Skin of body (tissue), 3 donors: ENCODE measurements at places on chromosomes 4 and X.
A peak's percentile ranks its signal among the peaks of the same experiment; 100 is the strongest.

DNA sequence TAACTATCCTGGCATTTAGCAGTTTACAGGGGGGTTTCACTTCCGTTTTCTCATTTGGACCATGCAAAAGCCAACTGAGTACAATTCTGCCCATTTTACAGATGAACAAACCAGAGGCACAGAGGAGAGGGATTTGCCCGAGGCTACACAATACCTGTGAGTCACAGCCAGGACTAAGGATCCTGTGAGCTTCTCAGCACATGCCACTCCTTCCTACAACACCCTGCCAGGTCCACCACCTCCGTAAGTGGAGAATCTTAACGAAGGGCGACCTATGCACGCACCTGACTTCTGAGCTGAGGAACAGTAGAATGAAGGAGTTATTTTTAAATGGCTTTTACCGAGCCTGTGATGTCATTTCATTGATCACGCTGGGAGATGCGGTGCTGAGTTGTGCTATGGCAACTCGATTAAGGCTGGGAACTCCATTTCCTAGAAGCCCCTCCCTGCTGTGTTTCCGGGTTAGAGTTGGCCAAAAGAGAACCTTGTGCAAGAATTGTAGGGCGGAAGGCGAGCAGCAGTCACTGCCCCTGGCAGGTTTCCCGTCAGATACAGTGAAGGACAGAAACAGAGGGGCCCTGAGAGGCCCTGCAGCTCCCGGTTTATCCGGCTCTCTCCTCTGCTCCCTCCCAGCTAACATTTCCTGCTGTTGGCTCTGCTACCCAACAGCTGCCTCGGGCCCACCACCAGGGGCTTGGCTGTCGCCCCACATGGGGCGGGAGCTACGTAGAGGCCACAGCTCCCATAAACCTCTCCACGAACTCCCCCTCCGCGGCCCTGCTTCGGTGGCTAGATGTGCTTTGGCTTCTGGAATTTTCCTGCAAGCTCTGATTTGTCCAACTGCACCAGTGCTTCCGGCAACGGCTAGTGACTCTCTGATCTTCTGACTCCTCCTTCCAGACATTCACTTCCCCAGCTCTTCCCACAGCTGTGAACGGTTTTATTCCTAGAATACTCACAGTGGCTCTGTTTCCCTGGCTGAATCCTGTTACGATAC lies 75.1 kb upstream of the USP9X start:
- DNase-seq = peak; percentile 95

DNA sequence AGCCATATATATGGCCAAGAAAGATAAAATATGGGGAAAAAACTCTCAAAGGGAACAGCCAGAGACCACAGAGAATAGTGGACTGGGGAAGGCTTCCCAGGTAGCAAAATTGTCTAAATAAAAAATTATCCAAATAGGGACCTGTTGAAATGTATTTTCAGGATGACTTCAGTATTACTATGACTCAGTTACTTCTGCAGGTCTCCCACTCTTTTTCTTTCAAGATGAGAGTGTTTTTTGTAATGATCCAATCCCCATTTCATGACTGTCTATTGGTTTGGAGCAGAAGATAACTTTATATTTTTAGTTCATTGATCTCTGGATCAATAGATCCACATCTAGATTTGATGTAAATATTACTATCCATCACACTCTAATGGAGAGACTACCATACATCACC lies 372.1 kb upstream of the EMCN start:
- DNase-seq = no peak

DNA sequence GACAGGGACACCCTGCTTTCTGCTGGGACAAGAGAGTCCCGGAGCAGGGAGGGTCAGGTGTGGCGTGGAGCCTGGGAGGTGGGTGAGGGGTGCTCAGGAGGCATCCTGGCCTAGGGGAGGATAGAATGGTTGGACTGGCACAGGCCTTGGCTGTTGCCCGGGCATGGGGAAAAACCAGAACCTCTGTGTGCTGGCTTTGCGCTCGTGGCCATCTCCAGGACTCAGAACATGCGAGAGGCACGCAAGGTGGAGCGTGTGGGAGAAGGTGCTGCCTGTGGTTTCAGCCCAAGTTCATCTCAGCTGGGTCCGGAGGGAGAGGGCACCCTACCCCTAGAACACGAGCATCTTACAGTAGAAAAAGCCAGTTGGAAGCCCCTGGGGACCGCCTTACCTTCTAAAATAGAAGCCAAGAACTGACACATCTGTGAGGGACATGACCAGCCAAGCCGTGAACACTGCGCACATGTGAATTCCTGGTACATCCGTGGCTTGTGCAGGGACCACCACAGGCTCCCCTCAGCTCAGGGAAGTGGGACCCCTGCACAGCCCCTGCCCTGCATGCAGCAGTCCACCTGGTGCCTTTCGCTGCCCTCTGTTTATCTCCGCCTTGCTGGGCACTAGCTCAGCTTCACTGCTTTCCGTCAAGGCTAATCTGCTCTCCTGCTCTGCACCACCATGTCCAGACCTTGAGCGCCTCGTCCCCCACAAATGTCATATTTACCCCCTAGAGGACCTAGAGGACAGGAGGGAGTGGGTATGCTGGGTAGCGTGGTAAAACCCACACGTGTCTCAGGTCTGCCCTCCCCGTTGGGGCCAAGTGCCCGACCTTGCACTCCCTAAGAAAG lies 13.5 kb downstream of the MSANTD1 start:
- no peak for DNase-seq

GRCh38 chrX:2342281-2342688 lies 158.5 kb downstream of the DHRSX start:
- DNase-seq = no peak

DNA sequence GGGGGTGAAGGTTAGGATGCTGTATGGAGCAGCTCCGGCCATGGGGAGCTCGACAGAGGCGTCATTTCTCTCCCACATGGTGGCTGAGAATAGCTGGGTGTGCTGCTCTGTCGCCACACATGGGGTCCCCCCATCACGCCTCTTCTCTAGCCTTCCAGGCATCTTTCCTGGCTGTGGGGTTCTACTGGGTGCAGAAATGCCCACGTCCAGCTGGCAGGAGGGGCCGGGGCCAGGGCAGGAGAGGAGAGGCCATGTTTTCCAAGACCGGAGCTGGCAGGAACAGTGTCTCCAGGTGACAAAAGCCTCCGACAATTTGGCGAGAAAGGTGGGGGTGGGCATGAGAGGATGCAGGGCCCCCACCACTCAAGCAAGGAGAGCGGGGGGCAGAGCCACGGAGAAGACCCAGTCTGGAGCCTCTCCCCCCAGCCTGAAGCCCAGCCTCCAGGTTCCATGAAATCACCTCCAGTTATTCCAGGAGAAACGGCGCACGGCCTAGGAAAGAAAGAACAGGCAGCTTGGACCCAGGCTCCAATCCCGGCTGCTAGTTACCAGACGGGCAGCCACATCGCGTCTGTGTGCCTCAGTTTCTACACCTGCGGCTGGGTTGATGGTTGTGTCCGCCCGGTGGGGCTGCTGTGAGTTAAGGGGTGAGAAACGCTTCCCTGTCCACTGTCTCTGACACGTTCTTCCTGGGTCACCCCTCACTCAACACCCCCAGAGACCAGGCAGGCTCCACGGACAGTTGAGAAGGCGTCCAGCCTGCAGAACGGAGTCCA lies 27.4 kb upstream of the SPON2 start:
- no peak for DNase-seq

- DNase-seq = no peak
Measured at GRCh38 chrX:118464501-118464900, 31.1 kb upstream of the DOCK11 start.

DNA sequence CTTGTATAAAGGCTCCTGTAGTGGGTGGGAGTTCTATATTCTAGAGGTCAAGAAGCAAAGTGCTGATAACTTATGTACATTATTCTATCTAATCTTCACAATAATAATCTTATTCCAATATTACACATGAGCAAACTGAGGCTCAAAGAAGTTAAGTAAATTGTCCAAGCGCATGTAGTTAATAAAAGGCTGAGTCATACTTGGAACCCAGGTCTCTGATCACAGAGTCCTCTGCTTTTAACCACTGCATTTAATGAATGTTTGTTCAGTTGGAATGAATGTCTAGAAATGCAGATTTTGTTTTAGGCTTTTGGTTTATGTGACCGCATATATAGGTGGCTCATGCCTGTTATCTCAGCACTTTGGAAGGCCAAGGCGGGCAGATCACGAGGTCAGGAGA lies 88.4 kb upstream of the PAQR3 start:
- DNase-seq = no peak

DNA sequence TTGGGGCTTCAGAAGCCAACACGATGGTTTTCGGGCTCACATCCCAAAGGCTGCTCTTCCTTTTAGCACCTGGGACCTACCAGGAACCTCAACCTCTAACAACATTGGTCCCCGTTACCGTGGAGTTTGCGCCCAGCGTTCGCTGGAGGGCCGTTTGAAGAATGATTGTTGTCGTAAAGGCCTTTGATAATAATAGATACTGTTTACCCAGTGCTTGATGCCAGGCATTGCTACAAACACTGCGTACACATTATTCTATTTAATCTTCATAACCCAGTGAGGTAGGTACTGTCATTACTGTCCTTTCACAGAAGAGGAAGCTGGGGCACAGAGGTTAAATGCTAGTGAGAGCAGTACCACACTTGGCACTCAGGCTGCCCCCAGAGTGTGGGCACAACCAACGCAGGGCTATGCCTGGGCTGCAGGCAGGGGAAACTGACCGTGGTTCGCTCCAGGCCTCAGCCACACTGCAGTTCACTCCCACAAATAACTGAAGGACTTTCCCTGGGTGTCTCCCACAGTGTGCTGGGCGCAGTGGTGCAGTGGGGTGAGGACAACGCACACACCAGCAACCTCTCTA lies 1.0 kb upstream of the ACSL1 start:
- no peak for DNase-seq

- peak; percentile 68 for DNase-seq
Measured at GRCh38 chr4:87007528-87008446, 73.0 kb downstream of the AFF1 start.

GRCh38 chr4:80231180-80231579 lies 33.9 kb downstream of the PRDM8 start:
- DNase-seq = no peak

- no peak for DNase-seq
Measured at GRCh38 chr4:133452678-133453077, 303.6 kb downstream of the PCDH10 start.

DNA sequence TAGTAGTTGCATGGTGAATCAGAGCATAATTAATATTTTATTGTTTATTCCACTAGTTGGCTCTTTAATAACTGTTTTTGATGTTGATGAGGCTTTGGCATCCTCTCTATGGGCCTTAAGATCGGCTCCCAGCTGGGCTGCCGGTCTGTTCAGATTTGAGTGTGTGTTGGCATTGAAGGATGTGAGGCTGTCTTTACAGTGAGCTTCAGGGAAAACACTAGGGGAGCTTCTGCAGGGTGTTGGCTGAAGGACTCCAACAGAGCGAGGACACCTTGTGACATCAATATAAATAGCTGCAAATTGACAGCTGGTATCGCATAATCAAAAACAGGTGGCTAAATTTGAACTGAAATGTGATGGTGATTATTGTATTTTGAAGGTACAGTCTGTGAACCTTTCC lies 322.0 kb downstream of the FSTL5 start:
- DNase-seq = no peak

DNA sequence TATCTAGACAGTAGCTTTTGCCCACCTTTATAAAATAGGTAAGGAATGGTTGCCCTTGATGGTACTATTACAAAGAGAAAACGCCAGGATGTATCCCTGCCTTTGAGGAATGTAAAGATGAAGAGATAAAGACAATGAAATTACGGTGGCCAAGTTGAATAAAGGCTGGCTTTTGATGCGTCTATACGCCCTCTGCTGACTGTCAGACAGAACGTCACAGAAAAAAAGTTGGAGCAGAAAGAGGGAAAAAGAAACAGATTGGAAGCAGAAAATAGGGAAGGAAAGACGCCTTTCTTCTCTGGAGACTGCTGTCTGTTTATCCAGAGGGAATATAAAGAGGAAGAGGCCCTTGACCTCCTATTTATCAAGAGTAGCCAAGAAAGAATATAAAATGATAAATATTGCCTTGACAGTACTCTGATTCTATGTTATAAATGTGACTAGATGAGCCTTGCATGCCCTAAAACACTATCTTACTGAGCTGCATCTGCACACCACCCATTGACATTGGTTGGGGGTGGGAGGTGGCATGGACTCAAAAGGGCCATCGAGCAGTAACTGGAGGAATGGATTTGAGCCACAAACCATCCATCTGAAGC lies 30.6 kb downstream of the PCDH19 start:
- no peak for DNase-seq

GRCh38 chr4:13833171-13833804 lies 205.8 kb upstream of the BOD1L1 start:
- no peak for DNase-seq
